ENCODE measurements at places on chromosomes 16 and 17.

DNA sequence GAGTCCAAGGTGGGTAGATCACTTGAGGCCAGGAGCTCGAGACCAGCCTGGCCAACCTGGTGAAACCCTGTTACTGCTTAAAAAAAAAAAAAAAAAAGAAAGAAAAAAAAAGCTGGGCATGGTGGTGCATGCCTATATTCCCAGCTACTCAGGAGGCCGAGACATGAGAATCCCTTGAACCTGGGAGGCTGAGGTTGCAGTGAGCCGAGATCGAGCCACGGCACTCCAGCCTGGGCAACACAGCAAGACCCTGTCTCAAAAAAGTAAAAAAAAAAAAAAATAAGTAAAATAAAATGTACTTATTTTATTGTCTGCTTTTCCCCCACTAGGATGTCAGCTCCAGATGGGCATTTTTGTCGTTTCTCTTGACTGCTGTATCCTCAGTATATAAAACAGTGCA, 107.7 kb downstream of the ABCC1 start:
- no peak for DNase-seq

- DNase-seq, result no peak
Observed at GRCh38 chr16:57413733-57414132, 9.2 kb downstream of the CCL17 start.

DNA sequence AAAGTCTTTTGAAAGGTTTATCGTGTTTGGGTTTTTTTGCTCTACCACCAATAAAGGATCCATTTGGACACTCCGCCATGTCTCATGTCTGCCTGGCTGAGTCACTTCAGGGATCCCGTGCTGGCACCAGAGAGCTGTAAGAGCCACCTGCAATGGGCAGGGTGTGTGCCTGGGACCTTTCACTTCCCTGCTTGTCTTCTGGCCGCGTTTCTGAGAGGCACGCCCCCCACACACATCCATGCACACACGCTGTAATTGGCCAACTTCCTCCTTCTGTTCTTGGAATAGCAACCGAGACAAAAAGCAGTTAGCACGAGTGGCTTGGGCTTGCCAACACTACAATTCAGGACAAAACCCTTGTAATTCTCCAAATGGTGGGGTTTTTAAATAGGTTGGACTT, 9.8 kb upstream of the SOST start:
- DNase-seq, result no peak

- no peak for DNase-seq
Observed at GRCh38 chr17:38419508-38419981, 8.7 kb upstream of the ARHGAP23 start.

- no peak for DNase-seq
Observed at GRCh38 chr16:4314532-4315185, 1.2 kb upstream of the GLIS2 start.

DNA sequence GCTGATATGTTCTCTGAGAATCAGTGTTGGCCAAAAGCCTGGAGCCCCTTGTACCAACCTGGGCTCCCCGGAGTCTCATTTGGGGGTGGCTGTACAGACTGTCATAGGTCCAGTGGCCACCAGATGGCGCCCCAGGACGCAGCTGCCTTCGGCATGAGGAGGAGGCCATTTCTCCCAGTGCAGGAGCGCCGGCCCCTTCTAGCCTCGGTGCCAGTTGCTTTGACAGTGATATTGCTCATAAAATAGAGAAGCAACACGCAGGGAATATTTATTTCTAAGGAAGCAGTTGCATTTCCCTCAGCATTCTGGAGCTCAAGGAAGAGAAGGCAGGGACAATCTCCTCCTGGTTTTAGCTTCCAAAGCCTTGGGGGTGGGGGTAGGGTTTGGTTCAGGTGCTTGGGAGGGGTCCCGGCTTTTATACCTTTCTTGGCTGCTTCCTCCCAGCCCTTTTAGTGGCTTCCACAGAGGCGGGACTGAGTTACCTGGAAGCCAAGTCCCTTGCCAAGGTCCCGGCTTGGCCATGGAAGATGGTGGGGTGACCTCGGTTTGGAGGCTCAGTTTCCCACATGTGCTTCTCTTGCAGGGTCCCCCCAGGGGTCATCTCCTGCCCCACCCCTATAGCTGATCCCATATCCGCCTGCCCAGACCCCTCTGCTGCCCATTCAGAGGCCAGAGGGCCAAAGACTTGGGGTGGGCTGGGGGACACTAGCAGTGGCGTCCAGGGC, 117.8 kb upstream of the CDC42EP4 start:
- DNase-seq, result peak; percentile 81

DNA sequence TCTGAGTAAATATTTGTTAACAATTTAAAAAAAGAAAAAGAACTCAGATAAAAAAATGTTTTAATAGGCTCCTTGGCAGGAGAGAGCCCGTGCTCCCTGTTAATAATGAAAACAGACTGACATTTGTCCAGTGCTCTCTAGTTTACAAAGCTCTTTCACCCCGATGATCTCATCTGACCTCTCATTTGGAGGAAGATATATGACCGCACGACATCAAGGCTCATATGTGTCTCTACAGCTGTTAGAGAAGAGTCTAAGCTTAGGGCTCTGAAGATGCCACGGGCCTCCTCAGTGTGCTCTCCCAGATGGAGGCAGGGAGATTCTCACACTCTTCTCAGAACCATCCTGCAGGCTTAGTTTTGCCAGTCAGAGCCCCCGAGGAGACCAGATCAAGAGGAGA, 280.8 kb upstream of the IRX5 start:
- no peak for DNase-seq

DNA sequence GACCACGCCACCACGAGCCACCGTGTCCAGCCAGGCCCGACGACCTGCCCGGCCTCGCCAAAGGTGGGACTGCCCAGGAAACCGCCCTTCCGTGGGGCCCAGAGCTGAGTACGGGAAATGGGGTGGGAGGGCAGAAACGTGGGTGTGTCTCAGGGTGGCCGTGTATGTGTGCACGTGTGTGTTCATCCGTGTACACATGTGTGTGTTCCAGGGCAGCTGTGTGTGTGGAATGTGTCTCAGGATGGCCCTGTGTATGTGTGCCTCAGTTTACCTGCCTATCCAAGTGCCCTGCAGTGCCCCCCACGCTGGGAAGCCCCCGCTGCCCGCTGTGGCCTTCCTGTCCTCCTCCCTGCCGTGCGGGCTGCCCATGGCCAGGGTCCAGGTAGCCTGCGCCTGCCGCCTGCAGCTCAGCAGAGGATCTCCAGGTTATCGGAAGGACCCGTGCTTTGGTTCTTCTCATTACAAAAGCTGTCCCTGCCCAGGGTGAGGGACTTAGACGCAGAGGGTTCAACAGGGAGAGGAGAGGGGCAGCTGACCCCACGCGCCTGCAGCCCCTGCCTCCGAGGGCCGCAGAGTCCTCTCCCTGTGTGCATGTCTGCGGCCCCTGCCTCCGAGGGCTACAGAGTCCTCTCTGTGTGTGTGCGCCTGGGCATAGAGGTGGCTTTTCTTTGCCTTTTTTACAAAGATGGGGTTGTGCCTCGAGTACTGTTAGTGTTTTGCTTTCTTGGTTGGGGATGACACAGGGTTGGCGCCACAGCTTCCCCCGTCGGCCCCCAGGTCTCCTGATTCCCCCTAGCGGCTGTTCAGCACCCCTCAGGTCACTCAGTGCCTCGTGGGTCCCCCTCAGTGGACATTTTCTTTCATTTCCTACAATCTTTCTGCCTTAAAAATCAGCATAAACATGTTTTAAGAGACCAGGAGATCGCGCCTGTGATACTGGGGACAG, 23.6 kb downstream of the ZNF469 start:
- no peak for DNase-seq
